ENCODE measurements at places on chromosomes 5 and 9.
A peak's percentile ranks its signal among the peaks of the same experiment; 100 is the strongest.

GRCh38 chr9:14107977-14108376 lies 206.0 kb downstream of the NFIB start:
- no peak for DNase-seq

DNA sequence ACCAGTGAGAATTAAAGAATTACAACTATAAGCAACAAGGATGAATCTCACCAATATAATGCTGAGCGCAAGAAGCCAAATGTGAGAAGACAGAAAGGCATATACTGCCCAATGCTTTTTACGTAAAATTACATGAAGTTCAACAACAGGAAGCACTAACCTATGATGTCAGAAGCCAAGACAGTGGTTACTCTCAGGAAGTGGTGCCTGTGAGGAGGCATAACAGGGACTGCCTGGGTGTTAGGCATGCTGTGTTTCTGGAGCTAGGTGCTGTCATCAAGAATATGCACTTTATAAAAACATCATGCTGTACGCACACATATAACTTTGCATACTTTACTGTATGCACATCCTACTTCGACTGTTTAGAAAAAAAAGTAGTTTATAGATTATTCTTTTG lies 30.1 kb downstream of the FRMD3 start:
- DNase-seq: no peak

DNA sequence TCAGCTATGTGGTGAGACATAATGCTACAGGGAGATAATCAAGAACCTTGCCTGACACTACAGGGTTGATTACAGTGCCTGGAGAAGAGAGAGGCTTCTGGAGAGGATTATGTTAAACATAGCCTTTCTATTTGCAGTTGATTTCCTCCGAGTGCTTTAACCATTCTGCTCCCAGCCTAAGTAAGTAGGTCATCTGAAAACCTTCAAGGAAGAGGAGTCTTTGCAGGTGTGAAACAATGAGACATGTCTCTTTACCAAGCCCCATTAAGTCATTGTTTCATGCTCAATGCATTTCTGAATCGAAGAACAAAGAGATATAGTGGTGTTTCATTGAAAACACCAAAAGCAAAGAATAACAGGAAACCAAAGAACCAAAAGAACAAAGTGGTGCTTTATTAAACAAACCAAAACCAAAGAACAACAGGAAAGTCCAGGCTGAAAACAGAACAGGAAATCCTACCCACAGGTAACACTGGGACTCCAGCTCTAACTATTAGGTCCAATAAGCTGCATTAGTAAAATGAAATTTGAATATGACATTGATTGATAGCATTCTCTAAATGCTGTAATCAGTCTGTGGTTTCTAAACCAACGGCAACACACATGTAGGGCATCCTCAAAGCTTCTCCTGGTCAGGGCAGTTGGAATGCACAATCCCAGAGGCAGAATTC lies 113.3 kb upstream of the SPATA31D4 start:
- no peak for DNase-seq

- DNase-seq: no peak
Measured at GRCh38 chr5:134506054-134507039, 19.1 kb upstream of the JADE2 start.

DNA sequence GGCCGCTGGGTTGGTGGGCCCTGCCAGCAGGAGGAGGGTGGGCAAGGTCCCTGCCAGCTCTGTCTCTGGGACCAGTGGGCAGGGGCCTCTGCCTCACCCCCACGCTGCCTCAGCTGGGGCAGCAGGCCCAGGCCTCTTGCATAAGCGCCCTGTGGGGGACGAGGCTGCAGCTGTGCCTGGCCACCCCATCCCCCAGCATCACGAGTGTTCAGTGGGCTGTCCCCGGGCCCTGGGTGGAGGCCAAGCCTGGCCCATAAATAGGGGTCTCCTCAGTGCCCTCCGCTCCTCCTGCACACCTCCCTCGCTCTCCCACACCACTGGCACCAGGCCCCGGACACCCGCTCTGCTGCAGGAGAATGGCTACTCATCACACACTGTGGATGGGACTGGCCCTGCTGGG lies at the start of gene PTGDS:
Gene PTGDS (plus strand): TSS at position 282 of the 400 bp plus-strand sequence. CDS start 75 bp downstream, at position 357.
- DNase-seq: peak; percentile 97

- DNase-seq: no peak
Measured at GRCh38 chr5:54705994-54706653, 188.6 kb downstream of the SNX18 start.

- no peak for DNase-seq
Measured at GRCh38 chr5:34916518-34916917, 1.0 kb downstream of the BRIX1 start.

DNA sequence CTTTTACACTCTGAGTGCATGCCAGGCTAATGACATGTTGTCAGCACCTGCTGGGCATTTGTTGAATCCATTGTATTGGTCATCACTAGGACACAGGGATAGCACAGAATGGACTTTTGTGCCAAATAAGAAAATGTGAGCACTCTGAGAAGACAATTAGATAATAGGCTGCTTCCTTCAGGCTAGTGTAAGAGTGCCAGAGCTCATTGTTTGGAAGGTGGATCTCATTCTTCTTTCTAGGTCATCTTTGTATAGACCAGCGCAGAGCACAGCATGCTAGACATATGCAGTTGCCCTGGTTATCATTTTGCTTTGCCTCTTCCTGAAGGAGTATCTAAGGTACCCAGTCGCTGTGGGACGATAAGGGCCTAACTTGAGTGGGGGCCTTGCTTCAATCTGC lies 493.4 kb upstream of the COX7C start:
- DNase-seq: no peak

GRCh38 chr9:38391278-38392118 lies 1.0 kb upstream of the ALDH1B1 start:
- DNase-seq: no peak

DNA sequence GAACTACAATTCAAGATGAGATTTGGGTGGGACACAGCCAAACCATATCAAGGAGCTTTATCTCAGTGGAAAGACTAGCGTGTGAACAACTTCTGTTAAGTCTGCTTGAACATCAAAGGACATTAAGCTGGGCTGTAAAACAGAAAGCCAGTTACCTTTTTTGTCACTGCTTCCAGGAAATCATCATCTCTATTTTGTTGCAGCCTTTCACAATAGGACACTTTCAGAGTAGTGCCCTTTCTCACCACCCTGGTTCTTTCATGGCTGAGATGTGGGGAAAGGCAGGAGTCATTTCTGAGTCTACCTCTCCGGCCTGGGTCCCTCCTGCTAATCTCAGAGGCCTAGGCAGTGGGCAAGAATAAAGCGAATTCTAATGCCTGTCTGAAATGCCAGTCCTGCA lies 96.2 kb upstream of the PPP1R2B start:
- DNase-seq: no peak

DNA sequence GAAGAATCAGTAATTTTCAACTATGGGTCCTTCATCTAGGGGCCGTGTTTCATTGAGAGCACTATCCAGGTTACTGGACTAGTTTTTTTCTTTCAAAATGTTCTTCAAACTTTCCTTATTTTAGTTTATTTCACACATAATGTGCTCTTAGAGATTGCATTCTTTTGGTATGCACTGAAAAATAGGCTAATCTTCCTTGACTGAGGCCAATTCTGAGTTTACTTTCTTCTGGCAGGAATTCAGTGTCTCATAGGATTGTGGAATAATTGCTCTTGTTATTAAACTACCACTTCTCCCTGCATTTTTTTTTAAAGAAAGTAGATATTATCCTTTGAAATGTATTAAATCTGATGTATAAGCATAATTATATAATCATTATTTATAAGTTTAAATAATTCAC lies 624.5 kb downstream of the RAB3C start:
- DNase-seq: no peak

DNA sequence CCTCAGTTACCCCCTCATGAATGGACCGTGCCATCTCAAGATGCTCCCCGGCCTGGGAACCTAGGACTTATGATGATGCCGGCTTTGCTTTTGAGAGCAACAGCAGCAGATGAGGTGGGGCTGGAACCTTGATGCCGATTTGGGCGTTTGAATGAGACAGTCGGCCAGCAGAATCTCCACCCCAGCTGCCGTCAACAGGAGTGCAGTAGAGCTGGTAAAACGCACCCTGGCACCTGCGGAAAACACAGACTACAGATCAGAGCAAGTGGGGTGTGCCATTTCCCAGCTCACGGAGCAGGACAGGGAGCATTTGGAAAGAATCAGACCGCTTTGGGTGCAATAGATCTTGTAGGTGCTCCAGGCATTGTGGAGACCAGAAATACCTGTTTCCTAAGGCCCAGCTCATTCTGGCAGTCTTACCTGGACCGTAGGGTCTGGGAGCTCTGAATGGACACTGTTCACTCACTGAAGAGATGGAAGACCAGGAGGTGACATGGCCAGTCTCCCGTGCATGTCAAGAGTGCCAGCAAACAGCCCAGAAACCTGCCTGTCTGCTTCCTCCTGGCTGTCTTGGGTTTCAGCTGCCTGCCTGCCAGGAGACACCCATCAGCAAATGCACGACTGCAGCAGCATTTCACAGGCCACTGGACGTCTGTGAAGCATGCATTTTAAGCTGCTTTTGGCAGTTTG lies 317.7 kb upstream of the IRX4 start:
- no peak for DNase-seq

DNA sequence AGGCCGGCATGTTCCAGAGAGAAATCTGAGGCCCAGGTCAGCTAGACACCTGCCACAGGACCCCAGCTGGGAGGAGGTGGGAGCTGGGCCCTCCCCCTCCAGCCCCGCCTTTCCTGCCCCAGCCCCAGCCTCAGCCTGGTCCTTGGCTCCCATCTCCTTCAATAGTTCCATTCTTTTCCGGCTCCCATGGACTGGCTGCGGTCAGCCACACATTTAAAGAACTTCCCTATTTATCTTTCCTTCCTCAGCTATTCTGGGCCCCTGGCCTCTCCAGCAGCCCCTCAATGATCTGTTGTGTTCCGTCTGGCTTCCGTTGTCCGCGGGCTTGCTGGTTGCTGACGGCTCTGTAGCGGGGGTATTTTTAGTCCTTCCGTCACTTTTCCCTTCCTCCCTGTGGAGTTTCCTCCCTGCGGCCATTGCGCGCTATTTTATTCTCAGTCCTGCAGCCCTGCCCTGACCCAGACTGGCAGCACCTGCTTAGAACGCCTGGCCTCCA lies 73.8 kb downstream of the AMBP start:
- DNase-seq: peak; percentile 61

GRCh38 chr9:70257991-70258691 lies 637 bp upstream of the SMC5 start:
- DNase-seq: peak; percentile 69

DNA sequence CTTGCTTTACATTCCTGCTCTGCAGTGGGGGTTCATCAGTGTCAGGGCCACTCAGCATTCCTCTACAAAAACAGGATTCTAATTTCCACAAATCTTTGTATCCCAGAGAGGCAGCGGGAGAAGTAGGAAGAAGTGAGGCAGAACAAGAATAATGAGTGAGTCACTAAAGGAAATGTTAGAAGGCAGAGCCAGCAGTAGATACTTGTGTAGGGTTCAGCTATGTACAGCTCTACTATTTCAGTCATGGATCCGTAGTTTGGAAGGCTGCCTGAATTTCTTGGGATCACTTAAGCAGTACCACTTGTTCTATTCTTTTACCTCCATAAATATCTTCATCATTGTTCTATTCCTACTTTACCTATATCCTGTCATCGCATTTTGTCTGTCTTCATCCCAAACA lies 246.3 kb upstream of the TLE4 start:
- DNase-seq: no peak
